Hippocampal formation (tissue), 2 donors: ENCODE measurements at places on chromosomes 6 and 20.

DNA sequence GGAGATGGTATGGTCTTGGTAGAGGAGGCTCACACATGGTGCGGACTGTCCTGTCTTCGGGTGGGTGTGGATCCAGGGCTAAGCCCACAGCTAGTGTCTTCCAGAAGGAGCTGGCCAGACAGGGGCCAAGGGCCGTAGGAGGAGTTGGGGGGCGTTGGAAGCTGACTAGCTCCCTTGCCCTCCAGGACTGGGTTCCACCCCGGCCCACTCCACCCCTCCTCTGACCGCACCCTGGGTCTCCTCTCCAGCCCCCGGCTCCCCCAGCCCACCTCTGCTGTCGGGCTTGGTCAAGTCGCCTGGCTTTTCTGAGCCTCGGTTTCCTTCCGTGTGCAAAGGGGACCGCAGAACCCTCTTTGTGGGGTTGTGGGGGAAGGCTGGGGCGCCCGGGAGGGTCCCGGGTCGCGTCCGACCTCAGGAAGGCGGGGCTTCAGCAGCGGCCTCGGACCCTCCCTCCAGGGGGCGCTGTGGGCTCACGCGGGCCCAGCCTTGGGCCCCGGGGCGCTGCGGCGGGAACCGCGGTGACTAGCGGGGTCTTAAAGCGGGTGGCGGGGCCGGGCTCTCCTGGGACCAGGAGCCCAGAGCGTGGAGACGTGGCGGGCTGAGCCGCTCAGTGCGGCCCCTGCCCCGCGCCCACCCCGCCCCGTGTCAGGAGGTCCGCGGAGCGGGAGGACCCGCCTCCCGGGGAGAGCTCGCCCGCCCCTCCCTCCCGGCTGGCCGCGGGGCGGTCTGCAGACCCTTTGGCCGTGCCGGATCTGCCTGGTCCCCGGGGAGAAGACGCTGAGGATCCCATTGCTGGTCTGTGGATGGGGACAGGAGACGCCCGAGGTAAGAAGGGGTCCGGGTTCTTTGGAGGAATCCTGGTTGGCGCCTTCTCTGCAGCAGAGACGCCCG lies 5.4 kb downstream of the NPBWR2 start:
- no peak for DNase-seq

DNA sequence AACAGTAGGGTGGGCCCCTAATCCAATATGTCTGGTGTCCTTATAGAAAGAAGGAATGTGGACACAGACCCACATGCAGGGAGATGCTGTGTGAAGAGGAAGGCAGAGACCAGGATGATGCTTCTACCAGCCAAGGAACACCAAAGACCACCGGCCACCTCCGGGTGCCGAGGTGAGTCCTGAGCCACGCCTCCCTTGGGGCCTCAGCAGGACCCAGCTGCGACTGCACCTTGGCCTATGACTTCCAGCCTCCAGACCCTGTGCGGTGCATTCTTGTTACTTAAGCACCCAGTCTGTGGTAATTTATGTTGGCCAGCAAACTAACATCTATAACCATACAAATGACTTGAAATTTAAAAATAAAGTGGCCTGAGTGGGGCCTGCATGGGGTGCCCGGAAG lies 79.5 kb upstream of the QKI start:
- DNase-seq = no peak

GRCh38 chr6:154981079-154981870 lies 13.8 kb upstream of the TIAM2 start:
- DNase-seq = no peak

GRCh38 chr6:170279426-170279825 lies 11.5 kb downstream of the DLL1 start:
- DNase-seq = no peak

GRCh38 chr6:24401458-24401857 lies 1.3 kb upstream of the MRS2 start:
- no peak for DNase-seq

GRCh38 chr6:117951783-117952182 lies 44.7 kb downstream of the SLC35F1 start:
- DNase-seq = no peak

GRCh38 chr6:148760568-148761526 lies 14.0 kb downstream of the UST start:
- DNase-seq = peak; percentile 68

- DNase-seq = no peak
These were observed 101.4 kb upstream of the PDE7B start for GRCh38 chr6:135750081-135750480.

DNA sequence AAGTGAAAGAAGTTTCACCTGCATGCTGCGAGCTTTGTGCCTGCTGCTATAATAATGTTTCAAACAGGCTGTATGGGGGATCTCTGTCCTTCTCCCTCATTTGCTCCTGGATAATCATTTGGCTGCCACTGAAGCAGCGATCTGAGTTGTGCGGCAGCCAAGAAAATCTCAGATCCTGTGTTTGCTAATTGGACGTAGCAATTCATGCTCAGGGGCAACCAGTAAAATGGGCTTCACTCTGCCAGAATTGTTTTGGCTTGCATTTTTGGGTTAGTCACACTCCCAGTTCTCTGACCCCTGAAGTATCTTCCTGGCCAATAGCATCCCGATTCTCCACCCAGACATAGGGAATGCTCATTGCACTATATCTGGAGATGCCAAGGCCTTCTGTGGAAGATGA lies 13.7 kb upstream of the STXBP5 start:
- no peak for DNase-seq

DNA sequence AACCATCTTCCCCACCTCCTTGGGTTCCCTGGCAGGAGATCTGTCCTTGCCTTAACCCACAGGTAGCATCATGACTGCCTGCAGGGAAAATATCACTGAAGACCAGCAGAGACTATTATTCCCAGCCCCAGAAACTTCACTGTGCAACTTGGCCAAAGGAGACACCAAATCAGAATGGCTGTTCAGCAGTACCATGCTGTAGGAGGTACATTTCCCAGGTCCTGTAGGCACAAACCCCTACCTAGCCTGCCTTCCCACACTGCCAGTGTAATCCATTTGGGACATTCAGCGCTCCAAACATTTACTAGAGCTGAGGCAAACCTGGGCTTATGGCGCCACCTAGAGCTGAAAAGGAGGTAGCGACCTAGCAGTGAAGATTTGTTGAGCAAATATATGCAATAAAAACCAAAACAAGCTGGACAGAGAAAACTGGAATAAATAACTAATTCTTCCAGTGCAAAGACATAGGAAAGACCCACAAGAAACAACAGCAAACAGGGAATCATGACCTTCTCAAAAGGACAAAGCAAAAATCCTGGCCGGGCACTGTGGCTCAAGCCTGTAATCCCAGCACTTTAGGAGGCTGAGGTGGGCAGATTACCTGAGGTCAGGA lies 60.3 kb downstream of the VTA1 start:
- no peak for DNase-seq

DNA sequence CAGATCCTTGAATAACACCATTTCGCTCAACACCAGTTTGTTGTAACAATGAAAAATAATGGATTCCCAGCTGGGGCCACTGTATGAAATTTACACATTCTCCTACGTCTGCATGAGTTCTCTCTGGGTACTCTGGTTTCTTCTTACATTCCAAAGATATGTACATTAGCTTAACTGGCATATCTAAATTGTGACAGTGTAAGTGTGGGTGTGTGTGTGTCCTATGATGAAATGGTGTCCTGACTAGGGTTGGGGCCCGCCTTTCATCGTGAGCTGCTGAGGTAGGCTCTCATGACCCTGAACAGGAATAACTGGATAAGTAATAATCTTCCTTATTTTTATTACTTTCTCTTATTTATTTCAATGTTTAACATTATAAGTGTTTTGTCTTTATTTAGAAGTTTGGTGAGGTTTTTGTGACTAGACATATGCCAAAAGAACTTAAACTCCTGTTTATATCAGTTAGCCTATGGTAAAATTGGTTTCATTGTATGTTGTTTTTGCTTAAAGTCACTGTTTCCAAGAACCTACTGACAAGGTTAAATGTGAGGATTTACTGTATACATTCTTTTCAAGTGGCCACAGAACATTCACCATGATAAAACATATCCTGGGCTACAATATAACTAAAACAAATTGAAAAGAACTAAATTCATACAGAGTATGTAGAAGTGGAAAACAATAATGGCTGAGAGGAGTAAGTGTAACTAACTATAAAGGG lies 42.4 kb downstream of the RBL1 start:
- DNase-seq = no peak

DNA sequence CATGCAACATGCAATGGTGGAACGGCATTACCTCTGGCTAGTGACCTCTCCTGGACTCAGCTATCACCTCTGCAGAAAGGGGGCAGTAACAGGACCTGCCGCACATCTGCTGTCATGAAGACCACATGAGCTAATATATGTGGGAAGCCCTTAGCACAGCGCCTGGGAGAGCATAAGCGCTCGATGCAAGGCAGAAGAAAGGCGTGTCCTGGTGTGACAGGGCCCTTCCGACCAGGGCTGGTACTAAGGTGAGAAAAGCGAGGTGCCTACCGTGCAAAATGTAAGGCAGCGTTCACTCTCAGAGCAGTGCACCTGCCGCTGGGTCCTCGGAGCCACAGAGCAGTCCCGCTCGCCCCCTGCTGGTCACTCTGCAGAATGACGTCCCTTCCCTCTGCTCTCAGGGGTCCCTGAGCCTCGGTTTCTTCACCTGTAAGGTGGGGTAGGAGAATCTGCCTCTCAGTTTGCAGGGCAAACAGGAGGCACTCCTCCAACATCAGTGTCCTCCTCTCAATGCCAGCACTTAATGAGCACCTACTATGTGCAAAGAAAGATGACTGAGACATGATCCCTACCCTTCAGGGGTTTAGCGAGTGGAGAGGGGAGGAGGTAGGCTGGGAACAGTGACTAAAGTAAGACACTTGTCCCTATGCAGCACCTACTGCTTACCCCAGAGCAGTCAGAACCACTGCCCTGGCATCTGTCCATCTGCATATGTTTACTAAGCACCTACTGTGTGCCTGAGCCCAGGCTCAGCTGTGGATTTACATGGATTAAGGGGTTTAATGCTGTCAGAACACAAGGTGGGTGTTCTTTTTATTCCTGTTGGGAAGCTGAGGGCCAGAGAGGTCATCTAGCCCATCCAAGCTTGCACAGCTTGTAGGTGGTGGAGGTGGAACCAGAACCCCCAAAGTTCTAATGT lies 41.1 kb upstream of the PTGIS start:
- DNase-seq = no peak

DNA sequence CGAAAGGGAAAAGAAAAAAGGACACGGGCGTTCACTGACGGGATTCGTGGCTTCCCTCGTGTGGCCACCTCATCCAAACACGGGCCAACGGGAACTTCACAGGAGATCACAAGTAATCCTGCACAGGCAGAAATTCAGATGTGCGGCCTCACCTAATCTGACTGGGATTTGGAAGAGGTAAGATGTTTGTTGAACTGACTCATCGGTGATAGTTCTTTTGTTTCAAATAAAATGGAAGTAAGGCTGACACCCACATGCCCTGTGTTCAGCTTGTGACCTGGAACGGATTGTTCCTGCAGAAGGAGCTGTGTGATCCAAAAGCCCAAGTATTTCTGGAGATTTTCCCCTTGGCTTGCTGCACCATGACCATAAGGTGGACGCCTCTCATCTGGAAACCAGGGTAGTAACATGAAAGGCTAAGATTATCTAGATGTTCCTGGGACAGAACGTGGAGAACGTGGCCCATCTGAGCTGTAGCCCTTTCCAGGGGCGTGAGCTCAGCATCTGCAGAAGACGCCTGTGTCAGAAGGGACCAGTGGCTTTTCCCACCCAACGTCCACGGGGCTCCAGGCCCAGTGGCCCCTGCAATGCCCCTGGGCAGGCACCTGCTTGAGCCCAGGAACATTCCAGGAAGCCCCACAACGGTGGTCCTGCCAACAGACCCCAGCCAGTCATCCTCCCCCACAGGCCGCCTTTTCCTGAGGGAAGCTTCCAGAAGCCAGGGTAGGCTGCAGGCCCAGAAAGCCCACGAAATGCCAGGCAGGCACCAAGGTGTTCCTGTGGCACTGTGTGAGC lies 39.7 kb downstream of the DLL1 start:
- no peak for DNase-seq

DNA sequence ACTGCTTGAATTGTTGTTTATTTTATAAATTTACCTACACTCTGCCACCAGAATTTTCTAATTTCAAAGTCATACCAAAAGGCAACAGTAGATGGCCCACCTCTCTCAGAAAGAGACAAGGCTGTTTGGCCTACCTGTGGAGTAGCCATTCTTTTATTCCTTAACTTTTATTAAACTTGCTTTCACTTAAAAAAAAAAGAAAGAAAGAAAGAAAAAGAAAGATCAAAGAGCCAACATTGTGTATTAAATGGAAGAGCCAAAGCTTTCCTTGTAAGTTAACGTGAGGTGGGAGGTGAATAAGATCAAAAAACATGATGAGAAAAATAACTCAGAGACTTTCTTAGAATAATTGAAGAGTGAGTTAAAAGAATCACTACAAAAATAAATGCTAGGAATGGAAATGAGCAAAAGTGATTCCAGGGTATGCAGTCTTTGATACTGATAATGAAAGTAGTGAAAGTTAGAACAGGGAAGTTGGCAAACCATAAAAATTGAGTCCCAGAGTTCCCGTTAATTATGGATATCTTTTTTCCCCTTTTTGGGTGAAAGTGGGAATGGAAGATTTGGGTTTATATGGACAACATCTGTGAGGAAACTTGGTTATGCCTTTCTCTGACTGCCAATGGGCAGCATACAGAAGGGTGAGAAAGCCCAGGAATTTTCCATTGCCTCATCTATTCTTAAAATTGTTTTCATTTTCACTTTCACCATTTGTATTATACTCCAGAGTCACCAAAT lies 35.9 kb upstream of the MYB start:
- DNase-seq = no peak

DNA sequence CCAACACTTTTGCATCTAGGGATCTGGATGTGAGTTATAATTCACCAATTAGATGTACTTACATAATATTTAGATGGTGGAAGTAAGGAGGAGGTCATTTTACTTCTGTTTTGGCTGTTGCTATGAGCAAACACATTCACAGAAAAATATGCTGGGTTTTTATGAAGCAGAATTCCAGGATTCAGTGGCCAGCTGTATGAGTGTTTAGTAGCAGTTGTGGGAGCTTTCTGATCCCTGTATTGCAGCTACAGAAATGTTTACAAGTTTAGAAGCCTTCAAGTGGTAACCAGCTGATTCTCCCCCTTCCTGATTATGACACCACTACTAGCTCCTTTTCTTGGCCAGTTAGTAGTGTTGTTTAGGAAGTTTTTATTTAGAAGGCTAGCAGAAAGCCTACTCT lies 177.0 kb downstream of the TENT5A start:
- DNase-seq = no peak

- DNase-seq = no peak
These were observed 131.1 kb downstream of the VEGFA start for GRCh38 chr6:43900916-43901732.

DNA sequence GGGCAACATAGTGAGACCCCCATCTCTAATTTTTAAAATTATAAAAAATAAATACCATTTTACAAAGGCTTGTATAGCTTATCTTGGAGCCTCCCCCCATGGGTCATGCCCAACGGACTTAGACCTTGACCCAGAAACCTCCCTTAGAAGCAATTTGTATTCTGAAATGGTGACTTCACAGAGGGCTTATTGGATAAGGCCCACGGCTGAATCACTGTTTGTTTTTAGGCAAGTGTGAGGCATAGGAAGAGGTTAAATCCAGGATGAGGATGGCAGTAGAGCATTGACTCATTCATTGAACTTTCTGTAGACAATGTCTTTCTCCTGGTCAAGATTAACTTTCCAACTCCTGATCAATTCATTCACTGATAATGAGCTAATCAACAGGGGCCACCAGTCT lies 6.2 kb upstream of the SNAI1 start:
- no peak for DNase-seq
